ENCODE measurements at places on chromosomes 3 and 15.

DNA sequence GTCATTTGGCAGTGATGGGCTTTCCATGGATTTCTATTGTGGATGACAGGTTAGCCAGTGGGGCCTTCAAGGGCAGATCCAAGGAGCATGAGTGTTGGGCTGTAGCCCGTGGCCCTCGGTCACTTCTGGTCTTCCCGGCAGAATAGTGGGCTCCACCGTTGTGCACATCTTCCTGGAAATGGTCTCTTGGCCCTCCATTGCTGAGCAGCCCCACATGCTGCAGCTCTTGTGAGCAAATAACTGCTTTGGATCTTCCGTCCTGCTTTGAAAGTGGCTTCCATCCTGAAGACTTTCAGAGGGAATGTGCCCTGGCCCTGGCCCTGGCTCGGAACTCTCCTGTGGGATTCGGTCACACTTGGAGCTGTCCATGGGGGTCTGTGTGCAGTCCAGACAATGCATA lies 102.8 kb downstream of the SNRPN start:
- no peak for DNase-seq

- no peak for DNase-seq
Observed at GRCh38 chr15:87573039-87573438, 683.5 kb downstream of the NTRK3 start.

GRCh38 chr3:15313461-15313860 lies 18.9 kb downstream of the SH3BP5 start:
- no peak for DNase-seq

- no peak for DNase-seq
Observed at GRCh38 chr3:69212411-69213160, 90.2 kb upstream of the LMOD3 start.

GRCh38 chr15:32861761-32862160 lies 144.0 kb downstream of the GREM1 start:
- no peak for DNase-seq

- DNase-seq = no peak
Observed at GRCh38 chr3:40340541-40341170, 31.1 kb downstream of the EIF1B start.

DNA sequence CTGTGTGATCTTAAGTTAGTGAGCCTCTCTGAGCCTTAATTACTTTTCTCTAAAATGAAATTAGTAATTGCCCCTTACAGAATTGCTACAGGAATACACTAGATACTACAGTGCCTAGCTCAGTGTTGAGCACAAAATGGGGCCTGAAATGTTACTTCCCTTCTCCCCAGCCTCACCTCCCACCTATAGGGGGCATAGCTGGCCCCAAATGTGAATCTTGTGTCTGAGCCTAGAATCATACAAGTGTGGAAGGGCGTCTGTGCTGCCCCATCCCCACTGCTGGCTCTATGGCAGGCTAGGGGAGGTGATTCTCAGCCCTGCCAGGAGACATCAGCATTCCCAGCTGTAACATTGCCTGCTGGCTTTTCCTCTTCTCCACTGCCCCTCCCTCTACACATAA lies 42.7 kb downstream of the IFT122 start:
- DNase-seq = no peak

- DNase-seq = no peak
Observed at GRCh38 chr3:67739851-67740250, 85.4 kb upstream of the SUCLG2 start.

DNA sequence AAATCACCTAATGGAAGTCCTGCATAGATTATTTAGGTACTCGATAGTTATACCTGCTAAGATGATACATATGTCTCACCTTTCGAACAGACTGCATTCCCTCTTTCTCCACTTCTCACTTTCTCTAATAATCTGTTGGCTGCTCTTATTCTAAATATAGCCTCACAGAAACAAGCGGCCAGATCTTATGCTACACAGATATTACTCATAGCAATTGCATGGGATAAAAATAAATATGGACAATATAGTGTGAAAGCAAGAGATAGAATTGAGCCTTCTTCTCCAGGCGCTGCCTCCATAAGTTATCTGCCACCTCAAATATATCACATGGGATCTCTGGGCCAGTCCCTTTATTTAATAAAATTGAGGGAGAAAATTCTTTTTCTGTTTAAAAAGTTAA lies 29.5 kb upstream of the TGFBR2 start:
- no peak for DNase-seq

DNA sequence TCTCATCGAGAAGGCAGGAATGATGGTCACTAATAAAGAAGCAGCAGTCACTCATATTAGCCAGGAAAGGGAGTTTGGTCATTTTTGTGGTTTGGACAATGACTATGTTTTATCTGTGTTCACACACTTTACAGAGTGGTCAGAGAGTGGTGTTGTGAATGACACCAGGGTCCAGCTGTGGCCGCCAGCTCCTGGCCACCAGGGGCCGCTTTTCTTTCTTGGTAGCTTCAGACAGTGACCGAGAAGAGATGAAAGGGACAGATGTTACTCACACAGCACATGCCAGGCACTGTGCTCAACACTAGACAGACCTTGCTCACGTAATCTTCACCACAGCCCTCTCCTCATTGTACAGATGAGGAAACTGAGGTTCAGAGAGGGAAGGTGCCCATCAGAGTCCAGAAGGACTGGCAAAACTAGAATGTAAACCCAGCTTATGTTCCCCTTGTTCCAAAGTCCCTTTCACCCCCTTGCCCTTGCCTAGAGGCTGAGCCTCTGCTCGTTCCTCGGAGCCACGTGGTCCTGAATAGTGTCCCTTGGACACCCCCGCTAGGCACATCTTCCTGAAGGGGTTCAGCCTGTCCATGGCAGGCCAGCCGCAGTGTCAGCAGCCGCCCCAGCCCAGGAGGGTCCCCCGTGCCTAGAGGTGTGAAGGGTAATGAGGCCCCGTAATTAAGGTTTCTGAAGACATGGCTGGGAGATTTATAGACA lies 55.6 kb downstream of the CYP11A1 start:
- peak; percentile 68 for DNase-seq

- DNase-seq = no peak
Observed at GRCh38 chr15:48833526-48834239, 22.8 kb upstream of the CEP152 start.
